Heart right ventricle (tissue), 16 donors: ENCODE measurements at places on chromosomes 5 and 9. TPM values are rescaled to one million over a fixed set of nuclear protein-coding genes. Genes with fewer than 3 reads are reported as not detected.
A peak's percentile ranks its signal among the peaks of the same experiment; 100 is the strongest.

The NR4A3 gene
- total RNA-seq, result 148 TPM

- no peak for DNase-seq
Measured at GRCh38 chr9:82722561-82722960, 340.4 kb downstream of the RASEF start.

DNA sequence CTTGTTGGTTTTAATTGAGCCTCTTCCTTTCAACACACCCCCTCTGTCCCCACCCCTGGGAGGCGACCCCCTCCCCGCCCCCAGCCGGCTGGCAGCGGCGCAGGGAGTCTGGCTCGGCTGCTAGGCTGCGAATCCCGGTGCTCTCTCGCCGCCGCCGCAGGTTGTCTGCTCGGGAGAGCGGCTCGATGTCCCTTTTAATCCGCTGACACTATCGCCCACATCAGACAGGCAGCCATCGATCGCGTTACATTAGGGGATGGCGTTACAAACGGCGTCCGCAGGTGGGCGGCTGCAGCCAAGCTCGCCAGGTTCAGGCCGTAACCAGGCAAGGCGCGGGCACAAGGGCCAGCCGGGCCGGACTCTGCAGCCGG, 1.3 kb downstream of the NR2F1-AS1 start:
- no peak for DNase-seq

The PCDHA6 gene
- not detected for total RNA-seq

DNA sequence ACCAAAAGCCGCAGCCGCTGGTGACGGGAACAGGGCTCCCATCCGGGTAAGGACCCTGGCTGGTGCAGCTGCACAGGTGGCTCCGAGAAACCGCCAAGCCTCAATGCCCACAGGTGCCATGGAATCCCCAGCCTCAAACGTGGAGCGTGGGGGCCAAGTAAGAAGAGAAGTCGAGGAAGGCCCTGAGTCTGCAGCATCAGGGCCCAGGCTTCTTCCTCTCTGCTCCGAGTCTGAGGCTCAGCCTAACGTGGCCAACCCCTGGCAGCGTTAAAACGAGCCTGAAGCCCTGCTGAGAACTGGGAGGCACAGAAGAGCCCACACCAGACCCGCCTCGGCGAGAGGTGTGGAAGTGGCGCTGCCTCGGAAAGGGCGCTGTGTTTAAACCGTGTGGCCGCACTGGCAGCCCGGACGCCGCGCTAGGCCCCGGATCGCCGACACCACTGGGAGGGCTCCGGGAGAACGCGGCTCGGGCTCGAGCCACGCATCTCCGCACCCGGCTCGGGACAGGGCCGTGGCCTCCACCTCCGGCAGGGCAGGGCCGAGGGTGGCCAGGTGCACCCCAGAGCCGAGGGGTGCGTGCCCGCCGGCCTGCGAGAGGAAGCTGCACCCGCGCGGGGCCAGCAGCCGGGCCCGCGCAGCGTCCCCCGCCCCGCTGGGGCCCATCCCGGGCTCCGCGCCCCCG, 730 bp downstream of the ZMYND19 start:
- no peak for DNase-seq

DNA sequence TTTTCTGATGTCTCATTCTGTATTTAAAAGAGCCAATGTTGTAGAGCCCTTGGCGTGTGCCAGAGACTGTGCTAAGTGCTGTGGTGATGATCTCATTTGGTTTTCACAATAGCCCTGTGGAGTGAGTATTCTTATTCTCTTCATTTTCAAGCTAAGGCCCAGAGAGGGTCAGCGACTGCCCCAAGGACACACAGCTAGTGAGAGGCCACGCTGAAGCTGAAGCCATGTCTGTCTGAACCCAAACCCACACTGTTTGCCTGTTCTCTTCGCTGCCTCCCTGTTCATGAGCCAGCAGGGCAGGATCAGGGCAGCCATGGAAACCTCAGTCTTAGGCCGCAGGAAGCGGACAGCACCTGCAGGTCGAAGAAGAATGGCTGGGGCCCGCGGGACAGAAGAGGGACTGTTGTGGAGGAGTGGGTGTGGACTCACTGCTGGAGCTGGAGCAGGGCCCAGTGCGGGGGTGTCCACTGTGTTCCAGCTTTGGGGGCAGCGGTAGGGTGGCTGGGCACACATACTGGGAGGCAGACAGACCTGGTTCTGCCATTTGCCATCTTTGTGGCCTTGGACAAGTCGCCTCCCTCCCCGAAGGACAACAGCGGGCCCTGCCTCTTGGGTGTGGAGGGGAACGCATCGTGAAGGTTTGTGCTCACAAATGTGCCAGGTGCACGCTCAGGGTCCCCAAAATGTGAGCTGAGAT, 257.9 kb upstream of the MVB12B start:
- no peak for DNase-seq

- DNase-seq, result no peak
Measured at GRCh38 chr5:81065492-81065891, 105.3 kb downstream of the RASGRF2 start.

DNA sequence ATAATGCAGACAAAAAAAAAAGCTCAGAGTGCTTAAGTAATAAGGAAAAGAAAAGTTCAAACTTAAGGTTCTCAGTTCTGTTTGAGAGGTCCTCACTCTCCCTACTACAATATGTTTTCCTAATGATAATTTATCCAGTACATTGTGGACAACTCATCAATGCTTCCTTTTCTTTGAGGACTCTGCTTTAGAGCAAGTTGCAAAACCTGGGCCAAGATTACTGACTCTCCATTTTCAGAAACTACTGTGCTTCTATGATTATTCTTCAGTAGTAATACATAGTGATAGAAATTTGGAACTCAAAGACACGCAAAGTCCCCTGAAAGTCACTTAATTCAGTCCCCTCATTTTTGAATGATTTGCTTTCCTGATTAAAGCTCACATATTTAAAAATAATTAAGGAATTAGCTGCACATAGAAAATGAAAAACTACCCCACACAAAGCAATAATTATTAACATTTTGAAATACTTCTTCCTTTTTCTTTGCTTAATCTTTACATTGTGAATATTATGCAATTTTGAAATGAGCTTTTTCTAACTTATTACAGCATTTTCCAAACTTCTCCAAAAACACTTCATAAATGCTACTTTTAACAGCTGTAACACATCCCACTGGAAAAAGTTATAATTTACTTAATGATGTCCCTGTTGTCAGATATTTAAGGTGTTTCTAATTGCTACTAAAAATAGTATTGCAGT, 11.2 kb downstream of the CDKN2A start:
- DNase-seq, result no peak

GRCh38 chr5:107574287-107574686, 96.5 kb downstream of the EFNA5 start:
- DNase-seq, result no peak

DNA sequence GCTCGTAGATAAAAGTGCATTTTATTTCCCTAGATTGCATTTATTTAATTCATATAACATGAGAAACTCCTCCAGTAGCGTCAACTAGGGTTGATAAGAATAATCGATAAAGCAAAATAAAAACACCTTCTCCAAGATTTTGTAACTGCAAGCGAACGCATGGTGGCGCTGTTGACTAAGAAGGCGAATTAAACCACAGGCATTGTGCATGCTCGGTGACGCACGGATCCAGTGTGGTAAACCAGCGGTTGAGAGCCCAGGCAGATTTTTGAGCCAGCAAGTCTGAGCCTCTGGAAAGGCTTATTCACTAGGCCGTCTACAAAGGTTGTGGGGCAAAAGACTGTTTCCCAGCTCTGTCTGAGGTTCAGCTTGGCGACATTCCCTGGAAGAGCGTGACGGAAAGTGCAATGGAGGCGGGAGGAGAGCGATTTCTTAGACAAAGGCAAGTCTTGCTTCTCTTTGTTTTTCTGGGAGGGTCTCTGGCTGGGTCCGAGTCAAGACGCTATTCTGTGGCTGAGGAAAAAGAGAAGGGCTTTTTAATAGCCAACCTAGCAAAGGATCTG, at the start of gene PCDHB3:
TSS of gene PCDHB3 (plus strand) at position 231 of the 563 bp plus-strand sequence. CDS start at position 408, 177 bp downstream.
- no peak for DNase-seq

The PKN3 gene
- 5.6 TPM for total RNA-seq

The CATSPER3 gene
- total RNA-seq, result 0.55 TPM

GRCh38 chr5:179272326-179273072, 72.8 kb downstream of the ADAMTS2 start:
- DNase-seq, result no peak

DNA sequence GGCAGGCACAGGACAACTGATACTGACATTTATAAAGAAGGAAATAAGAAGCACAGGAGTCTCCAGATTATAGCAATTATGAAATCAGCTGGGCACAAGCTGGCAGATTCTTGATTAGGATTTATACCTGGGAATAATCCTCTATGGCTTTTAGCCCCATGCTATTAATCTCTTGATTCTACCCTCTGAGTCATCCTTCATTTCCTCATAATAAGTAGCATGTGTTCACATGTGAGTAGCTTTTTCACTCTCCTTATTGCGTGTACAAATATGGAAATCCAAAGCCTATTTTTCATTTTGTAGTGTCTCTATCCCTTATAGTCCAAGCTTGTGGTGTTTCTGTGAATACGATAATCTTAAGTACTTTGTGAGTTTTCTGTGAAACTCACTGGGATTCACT, 185.0 kb upstream of the PRLR start:
- DNase-seq, result no peak

DNA sequence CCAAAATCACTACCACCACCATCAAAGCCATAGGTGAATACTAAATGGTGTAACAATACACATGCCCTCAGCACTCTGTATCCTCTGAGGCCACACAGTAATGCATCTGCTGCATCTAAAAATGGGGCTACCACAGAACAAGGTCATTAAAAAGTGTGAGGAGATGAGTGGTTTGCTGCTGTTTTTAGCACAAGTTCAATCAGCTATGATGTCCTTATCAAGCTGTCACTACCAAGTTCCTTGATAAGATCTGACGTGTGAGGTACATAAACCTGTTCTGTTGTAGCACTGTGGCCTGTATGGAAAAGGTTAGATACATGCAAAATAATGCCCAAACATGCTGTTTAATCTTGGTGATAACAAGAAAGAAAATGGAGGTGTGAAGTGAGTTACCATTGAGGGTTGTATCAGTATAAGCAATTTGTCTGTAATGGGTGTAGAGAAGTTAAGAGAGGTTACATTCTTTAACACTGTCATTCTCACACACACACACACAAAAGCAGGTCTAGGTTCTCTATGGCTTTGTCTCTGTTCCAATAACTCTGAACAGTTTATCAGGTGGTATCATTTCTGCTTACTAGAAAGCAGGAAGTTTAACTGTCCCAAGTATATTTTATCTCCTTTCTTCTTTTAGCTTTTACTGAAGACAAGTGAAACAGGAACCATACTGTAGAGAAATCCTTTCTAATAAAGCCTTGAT, 252.9 kb downstream of the CWC27 start:
- no peak for DNase-seq

The CCNB1 gene
- total RNA-seq, result 7.0 TPM

- no peak for DNase-seq
Measured at GRCh38 chr5:389891-390622, 52.9 kb upstream of the EXOC3 start.

GRCh38 chr5:1666812-1667588, 132.6 kb downstream of the MRPL36 start:
- peak; percentile 45 for DNase-seq

The HTR4 gene
- 0.42 TPM for total RNA-seq

The ARL14EPL gene
- total RNA-seq, result not detected

DNA sequence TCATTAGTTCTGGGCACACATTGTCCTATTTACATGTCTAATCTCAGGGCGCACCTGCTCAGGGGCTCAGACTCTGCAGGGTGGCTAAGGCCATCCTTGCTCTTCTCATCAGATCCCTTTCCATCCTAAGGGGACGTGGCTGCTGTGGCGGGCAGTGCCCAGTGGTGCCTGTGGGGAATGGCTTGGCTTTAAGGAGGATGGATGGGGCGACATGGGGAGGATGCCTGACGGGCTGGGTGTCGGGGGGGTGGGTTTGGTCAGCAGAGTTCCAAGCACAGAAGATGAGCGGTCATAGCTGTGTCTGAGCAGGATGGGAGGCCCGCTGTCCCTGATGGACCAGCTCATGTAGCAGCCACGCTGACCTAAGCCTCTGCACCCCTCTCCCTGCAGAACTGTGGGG, 40.9 kb upstream of the SUSD3 start:
- no peak for DNase-seq

The NEURL1B gene
- total RNA-seq, result 15.5 TPM

DNA sequence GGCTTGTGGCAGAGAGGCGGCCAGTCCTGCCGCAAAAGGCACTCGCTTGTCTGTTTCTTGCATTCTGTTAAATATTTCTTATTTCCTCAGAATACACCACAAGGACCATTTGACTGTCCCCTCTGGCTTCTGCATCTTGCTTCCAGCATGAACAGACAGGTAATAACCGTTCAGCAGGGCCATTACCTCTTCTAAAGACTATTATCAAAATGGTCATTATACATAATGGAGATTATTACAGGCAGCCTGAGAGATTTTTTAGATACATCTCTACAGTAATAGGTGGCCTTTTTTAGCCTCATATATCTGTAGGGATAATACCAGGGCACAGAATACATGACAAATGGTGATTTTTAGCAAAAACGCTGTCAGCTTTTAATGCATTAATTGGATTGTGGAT, 382.0 kb downstream of the PSAT1 start:
- no peak for DNase-seq
